Kidney epithelial cell (primary cell): ENCODE measurements at places on chromosomes 6 and 20. TPM values are rescaled to one million over a fixed set of nuclear protein-coding genes. Genes with fewer than 3 reads are reported as not detected.

DNA sequence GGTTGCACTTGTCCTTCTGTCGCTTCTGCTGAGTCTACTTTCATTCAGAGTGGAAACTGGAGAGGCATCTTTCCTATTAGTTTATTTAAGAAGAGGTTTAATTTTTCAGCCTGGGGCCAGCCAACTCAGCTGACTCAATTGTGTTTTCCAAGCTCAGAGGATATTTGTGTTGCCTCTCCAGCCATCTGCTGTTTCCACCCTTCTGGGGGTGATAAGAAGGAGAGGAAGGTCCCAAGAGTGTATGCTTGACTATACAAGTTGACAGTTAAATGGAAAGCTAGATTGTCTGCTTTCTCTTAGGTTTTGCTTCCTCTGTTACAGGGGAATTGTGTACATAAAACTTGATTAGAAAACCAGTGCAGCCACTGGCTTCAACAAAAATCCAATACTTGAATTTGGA lies 3.0 kb downstream of the PSMF1 start:
- no peak for DNase-seq

CGA gene
- total RNA-seq = not detected in 2 replicates

GRCh38 chr6:159305159-159305558 lies 136.0 kb downstream of the FNDC1 start:
- DNase-seq = no peak

DNA sequence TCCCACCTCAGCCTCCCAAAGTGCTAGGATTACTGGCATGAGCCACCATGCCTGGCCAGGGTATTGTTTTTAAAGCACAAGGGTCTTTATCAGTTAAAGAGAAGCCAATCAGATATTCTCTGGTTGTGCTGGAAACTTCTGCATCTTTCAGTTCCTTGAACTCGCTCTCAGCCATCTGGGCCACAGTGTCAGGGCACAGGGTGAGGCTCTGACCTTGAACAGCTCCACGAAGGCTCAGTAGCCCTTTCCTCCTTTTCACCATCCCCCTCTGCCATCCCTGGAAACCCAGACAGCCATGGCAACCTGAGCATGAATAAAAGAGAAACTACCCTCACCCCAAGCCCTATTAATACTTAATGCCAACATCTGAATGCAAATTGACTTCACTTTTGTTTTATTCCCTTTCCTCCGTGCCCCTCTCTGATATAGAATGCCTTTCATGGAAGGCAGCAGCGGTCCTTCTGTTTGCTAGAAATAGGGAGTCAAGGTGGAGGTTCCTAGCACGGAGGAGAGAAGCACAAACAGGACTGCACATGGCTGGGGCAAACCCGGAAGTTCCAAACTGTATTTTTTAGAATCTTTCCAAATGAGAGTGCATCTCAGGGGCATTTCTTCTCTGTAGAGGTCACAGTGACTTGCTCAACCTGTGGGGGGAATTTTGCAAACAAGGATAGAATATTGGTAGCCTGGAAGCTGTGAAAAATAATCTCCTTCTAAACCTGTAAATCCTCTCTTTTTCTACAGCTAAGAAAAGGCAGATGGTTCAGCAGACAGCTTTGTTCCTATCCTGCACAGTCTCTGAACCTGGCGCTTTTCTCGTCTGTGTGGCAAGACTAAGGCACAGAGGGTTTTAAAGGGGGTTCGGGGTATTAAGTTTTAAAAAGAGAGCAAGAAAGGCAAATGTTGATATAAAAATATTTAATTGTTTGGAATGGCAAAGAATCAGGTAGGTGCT lies 176.4 kb upstream of the RREB1 start:
- no peak for DNase-seq

CPNE5 gene
- total RNA-seq = 0.13 and 1.4 TPM in 2 replicates

GRCh38 chr6:20118892-20119291 lies 93.4 kb downstream of the MBOAT1 start:
- DNase-seq = no peak

COL19A1 gene
- not detected in 2 replicates for total RNA-seq

LAMA4 gene
- total RNA-seq = 4.7 and 5.6 TPM in 2 replicates

DNA sequence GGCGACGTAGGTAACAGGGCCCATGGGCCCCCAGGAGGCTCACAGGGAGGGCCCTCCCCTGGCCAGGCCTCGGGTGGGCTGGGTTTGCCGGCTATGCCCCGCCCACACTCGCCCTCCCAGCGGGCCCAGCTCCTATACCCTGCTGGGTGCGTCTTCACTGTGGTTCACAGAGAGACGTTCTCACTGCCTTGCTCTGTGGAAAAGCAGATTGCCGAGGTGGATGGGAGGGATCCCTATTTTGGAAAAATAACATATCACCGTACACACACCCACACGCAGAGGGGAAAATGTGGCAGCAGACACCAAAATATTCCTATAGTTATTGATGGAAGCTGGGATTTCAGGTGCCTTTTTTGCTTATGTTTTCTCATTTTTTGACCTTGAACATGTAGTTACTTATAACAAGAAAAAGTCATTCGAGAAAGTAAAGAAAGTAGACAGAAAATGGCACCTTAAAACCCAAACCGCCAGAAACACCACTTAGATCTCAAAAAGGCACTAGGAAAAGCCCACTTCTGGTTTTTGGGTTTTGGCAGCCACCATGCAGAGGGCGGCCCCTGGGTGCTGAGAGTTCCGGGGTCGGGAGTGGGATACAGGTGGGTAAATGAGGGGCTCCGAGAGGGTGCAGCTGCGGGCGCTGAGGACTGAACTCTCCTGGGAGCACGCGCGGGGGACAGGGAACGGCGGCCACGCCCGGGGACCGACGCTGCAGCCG lies 49.4 kb downstream of the TMEM242 start:
- DNase-seq = no peak

DNA sequence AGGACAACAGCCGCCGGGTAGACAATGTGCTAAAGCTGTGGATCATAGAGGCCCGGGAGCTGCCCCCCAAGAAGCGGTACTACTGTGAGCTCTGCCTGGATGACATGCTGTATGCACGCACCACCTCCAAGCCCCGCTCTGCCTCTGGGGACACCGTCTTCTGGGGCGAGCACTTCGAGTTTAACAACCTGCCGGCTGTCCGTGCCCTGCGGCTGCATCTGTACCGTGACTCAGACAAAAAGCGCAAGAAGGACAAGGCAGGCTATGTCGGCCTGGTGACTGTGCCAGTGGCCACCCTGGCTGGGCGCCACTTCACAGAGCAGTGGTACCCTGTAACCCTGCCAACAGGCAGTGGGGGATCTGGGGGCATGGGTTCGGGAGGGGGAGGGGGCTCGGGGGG lies 16.7 kb upstream of the ZBTB9 start:
- DNase-seq = no peak

WFDC12 gene
- not detected in 2 replicates for total RNA-seq

OR2H1 gene
- total RNA-seq = not detected in 2 replicates

TEAD3 gene
- total RNA-seq = 18.1 and 23.8 TPM in 2 replicates

GRCh38 chr6:24517659-24518543 lies 23.1 kb downstream of the ALDH5A1 start:
- DNase-seq = no peak

- no peak for DNase-seq
Observed at GRCh38 chr6:140208286-140208685, 833.8 kb upstream of the CITED2 start.

- DNase-seq = no peak
Observed at GRCh38 chr6:75492386-75493153, 1.0 kb downstream of the FILIP1 start.
